Stimulated activated CD8-positive, alpha-beta memory T cell treated with anti-CD3 and anti-CD28 coated beads, Interleukin-15, amount 100 ng/mL, for 24 hours (primary cell): ENCODE measurements at places on chromosomes 6 and 20.

GRCh38 chr20:18541741-18542140, 25.5 kb upstream of the SMIM26 start:
- no peak for DNase-seq

DNA sequence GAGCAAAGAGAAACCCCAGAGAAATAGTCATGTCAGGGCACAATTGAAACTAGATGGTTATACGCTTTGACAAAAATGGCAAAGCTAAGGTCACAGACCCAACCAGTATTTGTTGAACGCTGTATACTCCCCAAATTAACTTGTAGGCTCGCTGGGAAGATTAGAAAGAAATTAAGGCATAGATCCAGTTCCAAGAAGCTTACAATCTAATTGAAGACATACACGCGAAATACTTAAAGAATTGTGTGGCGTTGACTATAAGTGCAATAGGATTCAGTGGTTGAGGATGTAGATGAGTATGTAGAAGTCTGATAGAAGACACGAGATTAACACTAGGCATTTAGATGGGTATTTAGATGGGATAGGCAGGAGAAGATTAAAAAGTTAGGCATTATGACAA, 525 bp downstream of the FAM229B start:
- no peak for DNase-seq

GRCh38 chr6:37344308-37344707, 9.5 kb upstream of the RNF8 start:
- DNase-seq, result no peak

- DNase-seq, result no peak
Observed at GRCh38 chr6:41494212-41495110, 51.7 kb upstream of the FOXP4 start.

DNA sequence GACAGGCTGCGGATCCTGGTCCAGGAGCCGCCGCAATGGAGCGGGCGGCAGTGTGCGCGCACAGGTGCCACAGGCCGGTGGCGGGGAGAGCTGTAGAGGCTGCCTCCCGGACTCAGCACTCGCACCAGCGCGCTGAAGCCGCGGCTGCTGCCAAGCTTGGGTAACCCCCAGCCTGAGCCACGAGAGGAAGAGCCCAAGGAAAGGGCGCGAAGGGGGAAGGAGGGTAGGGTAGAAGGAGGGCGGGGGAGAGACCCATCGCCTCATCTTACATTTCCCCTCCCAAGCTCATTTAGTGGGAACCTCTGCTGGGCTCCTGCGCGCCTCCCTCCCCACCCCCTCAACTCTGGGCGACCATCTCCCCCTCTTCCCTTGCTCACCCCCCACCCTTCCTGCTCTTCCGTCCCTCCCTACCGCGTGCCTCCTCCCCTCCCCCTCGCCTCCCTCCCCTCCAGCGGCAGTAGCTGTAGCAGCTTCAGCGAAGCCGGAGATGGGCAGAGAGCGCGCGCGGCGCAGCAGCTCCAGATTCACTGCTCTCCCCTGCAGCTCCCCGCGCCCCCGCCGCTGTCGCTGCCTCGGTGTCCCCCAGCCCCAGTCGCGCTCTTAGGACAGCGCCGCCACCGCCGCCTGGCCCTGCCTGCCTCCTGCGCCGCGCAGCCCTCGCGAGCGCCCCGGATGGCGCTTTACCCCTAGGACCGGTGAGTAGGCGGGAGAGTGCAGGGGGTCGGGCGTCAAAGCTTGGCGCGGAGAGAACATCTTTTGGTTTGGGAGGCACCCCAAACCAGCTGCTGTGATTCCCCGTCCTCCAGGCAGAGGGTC, at the start of gene FUT9:
Gene FUT9, plus strand, starts transcription at position 457 of the 816 bp plus-strand sequence. CDS start 187,182 bp downstream, outside the sequence.
- no peak for DNase-seq

DNA sequence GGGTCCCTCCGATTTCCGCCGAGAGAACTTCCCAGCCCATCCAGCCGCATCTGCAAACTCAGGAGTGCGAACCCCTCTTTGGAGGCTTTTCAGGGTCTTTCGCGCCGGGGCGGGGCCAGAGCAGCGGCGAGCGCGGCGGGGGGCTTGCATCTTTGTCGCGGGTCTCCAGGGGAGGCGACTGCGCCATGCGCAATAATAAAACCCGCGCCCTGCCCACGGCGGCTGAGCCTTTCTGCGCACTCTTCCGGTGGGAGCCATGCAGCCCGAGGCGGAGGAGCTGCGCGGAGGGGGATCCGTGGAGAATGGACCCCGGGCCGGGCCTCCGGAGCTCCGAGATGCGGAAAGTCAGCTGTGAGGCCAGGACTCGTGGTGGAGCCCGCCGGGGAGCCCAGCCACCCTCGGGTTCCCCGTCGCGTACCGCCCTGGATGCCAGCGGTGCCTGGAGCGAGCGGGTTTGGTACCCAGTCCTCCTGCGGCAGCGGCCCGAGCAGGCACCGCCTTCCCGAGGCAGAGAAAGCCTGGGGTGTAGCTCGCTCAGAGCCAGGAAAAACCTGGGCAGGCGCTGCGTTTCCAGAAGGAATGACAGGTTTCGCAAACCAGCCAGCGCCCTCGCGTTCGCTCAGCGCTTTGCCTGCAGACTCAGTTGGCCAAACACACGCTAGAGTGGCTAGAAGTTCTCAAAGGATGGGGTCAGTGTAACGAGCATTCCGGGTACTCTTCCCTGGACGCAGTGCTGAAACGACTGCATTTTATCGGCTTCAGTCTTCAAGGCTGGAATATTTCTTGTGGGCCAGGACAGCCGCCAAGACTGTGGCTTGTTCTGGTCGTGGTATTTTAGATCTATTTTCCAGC, 1.2 kb downstream of the AKAP12 start:
- DNase-seq, result no peak

DNA sequence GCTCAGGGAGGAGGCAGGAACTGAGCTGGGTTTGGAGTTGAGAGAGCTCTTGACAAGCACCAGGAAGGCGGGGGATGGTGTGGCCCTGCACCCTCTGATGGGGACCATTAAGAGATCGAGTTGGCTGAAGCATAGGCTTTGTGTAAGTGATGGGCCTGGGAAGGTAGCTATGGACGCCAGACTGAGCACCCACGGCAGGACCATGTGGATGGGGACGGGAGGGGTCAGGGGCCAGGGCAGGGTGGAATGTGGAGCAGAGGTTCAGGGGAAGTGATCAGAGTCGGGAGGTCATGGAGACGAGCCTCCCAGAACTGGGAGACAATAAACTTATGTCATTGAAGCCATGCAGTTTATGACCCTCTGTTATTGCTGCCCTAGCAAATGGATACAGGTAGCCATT, 81.7 kb downstream of the PLG start:
- DNase-seq, result no peak

DNA sequence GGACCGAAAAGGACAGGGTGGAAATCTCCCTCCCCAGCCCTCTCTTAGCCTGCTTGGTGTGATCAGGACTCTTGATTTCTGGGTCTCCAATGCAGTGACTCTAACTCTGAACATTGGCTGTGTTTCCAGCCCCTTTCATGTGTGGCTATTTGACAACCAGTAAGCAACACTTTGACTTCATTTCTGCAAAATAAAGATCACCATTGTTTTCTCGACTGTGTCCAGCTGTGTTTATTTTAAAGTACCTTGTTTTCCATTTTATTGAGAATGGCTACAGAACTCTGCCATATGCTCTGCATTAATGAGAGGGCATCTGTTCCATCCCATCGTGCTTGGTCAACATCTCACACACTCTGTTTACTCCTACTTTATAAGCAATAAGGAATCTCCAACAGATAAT, 60.9 kb upstream of the TAGAP start:
- no peak for DNase-seq

GRCh38 chr6:150905769-150906168, 40.3 kb downstream of the MTHFD1L start:
- no peak for DNase-seq

GRCh38 chr6:125850361-125850760, 59.6 kb downstream of the NCOA7 start:
- no peak for DNase-seq
